ENCODE measurements at places on chromosomes 6 and 20.

DNA sequence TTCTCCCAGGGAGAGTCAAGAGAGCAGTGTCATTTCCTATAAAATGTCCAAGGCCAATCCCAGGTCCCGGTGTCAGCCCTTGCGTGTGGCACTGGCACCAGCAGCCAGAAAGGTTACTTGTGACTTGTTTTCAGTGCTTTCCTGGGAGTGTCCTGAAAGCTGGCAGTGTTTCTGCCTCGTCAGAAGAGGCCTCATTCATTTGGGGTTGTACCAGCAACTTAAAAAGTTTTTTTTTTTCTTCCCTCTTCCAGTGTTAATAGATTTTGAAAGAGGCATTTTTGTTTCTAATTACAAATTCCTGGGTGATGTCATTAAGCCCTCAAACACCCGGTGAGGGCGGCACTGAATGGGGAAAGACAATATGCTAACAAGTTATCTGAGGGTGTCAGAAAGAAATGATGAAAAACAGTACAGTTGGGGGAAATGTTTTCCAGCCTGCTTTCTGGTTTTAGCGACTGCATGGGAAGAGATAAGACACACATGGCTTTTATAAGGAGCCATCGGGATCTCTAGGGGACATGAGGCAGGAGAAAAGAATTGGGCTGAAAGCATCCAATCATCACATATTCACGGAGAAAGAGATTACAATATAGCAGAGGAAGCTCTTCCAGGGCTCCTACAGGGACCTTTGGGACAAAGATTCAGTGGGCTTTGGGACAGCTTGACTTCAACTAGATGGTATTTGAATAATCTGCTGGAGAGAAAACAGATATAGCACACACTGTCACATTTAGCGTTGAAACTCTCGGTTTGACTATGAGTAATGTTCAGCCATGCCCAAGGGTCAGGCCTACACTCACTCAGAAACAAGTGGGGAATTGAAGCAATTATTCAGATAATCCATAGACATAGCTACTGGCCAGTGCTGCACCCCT is 153.0 kb downstream of the BCAS1 start:
- DNase-seq = no peak

DNA sequence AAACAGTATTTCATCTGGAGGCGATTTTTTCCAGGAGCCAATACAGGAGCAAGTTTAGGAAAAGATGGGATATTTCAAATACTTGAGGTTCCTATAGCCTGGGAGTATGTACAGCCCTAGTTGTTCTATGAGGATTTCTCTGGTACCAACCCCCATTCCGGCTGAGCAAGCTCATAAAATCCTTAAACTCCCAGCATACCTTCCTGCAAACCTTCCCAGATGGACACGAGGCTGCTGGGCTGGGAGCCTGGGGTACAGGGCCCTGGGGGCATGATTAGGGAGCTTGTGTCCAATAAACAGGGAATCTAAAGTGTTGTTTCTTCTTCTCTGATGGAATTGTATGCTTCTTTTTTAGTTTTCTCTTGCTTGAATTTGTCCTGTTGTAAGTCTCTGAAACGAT is 1.5 kb downstream of the PRRC2A start:
- no peak for DNase-seq

GRCh38 chr20:5156675-5157448 is 30.1 kb downstream of the CDS2 start:
- no peak for DNase-seq

- no peak for DNase-seq
Measured at GRCh38 chr6:151325075-151326050, 66.0 kb downstream of the ZBTB2 start.

GRCh38 chr6:35417979-35418661 is 34.0 kb upstream of the FANCE start:
- no peak for DNase-seq

GRCh38 chr20:21053002-21053762 is 53.0 kb downstream of the LINC00237 start:
- no peak for DNase-seq

Measured in T follicular helper cell (primary cell).